Effector memory CD4-positive, alpha-beta T cell (primary cell): ENCODE measurements at places on chromosomes 5 and 9.

- DNase-seq = no peak
Measured at GRCh38 chr5:88606626-88607025, 276.4 kb downstream of the MEF2C start.

- DNase-seq = no peak
Measured at GRCh38 chr9:134566196-134566847, 75.3 kb upstream of the COL5A1 start.

DNA sequence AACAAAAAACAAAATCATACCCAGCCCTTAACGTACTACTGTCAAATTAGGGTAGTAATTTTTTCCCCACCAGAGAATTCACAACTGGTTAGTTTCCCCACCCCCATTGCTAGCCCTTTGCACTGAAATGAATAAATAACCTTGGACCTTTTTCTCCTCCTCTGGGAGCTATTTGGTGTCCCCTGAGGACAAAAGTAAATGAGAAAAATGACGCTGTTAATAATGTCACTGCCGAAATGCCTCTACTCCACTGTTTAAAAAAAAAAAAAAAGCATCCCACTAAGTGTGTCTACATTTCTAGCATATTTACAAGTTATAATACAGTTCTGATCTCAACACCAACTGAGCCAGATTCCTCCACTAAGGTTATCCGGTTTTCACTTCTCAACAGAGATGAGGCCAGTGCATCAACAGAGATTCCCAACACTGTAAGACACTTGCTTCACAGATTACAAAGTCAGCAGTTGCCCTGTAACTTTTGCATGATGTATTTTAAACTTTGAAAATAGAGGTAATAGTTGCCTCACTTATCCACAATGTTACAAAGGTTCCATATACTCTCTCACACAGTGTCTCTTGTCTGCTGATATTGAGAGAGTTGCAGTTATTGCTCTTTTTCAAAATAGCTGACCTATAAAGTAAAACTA, 5.1 kb upstream of the NFIB start:
- no peak for DNase-seq

DNA sequence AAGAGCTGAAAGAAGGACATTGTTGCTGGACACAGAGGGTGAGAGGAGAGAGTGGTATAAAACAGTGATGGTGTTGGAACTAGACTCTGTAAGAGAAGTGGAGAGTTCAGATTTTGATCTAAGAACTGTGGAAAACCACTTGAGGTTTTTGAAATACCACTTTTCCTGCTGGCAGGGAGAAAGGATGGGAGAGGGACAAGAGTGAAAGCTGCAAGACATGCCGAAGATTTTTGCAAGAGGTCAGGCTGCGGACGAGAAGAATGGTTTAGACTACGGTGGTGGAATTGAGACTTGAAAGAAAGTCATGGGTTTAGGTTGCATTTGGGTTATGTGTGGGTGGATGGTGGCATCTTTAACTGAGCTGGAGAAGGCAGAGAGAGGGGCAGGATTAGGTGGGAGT, 202.2 kb upstream of the RPS23 start:
- DNase-seq = no peak

GRCh38 chr9:37656936-37657335, 6.2 kb downstream of the FRMPD1 start:
- no peak for DNase-seq

- DNase-seq = no peak
Measured at GRCh38 chr9:138102246-138103051, 224.9 kb downstream of the CACNA1B start.

- no peak for DNase-seq
Measured at GRCh38 chr5:176789873-176790615, 20.3 kb upstream of the UNC5A start.

DNA sequence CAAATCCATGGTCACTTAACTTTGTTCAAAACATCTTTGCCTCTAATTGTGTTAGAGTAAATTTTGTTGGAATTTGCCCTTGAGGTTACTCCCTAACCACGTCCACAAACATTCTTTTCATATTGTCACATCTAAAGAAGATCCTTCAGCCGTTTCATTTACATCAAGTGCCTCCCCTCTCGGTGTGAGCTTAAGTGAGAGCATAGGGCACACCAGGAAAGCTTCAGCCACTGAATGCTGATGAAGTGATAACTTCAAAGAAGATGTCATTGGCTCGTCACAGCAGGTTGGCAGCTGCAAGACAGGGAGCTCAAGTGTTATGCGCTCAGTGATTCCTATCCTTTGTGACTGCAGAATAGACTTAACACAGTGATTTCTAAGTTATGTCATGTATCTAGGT, 49.6 kb upstream of the ADAMTS19 start:
- DNase-seq = no peak
